ENCODE measurements at places on chromosomes 7 and 10. TPM values are rescaled to one million over a fixed set of nuclear protein-coding genes. Genes with fewer than 3 reads are reported as not detected.
A peak's percentile ranks its signal among the peaks of the same experiment; 100 is the strongest.

DNA sequence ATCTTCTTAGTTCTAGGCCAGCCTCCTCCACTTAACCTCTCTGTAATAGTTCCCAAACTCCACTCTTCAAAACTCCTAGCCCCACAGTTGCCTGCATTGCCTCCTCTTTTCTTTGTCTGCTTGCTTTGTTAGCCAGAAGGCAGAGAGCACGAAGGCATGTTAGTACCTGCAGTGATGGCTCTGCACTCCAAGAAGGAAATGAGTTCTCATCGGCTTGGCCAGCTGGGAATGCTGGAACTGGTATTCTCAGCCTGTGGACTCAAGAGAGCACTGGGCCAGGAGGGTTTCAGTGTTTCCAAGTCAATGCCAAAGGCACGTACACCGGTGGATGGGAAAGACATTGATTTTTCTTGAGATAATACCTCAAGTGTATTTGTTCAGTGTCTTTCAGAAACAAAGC lies 66.3 kb upstream of the HABP2 start:
- no peaks in the 10 kb centered on the region for H3K4me1 ChIP-seq
- DNase-seq = no peak
- no peaks in the 10 kb centered on the region for H3K27me3 ChIP-seq
- H3K27ac ChIP-seq = no peak overlapping the region

GRCh38 chr7:35012160-35012559 lies 25.1 kb downstream of the DPY19L1 start:
- no peak overlapping the region for H3K4me3 ChIP-seq
- no peaks in the 10 kb centered on the region for H3K27me3 ChIP-seq
- DNase-seq = no peak
- H3K4me1 ChIP-seq = no peaks in the 10 kb centered on the region

DNA sequence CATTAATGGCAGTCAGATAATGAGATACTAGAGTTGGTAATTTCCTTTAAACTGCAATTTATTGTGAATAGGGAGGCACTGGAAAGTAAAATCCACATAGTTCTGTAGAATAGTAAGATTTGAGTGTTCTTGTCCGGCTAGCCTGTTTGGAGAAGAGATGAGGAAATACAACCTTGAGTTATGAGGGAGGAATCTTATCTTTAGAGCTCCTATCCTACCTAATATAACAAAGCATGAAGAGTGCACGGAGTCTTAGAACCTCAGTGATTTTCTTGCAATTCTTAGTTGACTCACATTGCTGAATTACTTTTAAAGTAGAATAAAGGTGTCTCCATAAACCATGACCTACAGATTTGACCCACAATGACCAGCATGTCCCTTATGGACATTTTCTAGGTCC lies 73.4 kb downstream of the ATAD1 start:
- DNase-seq = no peak
- H3K4me3 ChIP-seq = no peak overlapping the region
- no peaks in the 10 kb centered on the region for H3K36me3 ChIP-seq
- no peaks in the 10 kb centered on the region for H3K27me3 ChIP-seq

DNA sequence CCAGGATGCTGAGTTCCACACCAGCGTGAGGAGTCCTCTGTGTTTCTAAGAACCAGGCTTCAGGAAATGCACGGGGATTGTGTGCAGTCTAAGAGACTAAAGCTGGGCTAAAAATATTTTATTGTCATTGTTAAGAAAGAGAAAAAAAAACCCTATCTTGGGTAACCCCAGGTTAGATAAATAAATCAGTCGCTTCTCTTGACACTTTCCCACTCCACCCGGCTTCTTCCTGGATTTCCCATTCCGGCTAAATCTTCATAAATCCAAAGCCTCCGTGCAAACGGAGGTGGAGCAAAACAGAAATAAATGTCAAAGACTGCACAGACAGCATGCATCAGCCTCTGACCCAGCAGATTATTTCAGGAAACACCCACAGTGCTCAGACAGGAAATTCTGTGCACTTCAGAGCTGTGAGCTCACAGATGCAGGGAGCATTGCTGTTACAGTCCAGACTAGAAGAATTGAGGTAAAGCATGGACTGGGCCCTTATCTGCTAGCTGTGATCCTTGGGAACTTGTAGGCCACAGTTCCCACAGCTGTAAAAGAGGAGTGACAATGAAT lies 44.8 kb upstream of the GRID1 start:
- H3K27ac ChIP-seq = peak overlapping the region; percentile 75
- H3K36me3 ChIP-seq = no peaks in the 10 kb centered on the region
- H3K4me3 ChIP-seq = no peak overlapping the region
- no peaks in the 10 kb centered on the region for H3K27me3 ChIP-seq

DNA sequence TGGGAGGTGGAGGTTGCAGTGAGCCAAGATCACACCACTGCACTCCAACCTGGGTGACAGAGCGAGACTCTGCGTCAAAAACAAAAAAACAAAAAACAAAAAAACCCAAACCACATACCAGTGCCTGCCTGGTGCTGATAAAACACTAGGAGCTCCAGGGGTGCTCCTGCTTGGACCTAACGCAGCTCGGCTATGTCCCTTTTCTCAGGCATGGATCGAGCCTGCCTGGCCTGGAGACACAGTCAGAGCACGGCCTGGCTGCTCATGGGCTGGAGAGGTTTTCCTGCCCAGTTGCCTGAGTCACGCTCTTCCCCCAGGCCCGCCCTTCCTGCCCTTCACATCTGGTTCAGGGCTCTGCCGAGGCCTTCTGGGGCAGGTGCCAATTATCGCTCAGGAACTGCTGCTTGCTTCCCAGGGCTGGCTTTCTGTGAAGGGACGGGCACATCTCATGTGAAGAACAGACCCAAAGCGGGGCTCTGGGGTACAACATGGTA lies 12.6 kb upstream of the NPFFR1 start:
- DNase-seq = peak; percentile 92
- H3K27ac ChIP-seq = peak overlapping the region; percentile 51
- no peaks in the 10 kb centered on the region for H3K4me1 ChIP-seq
- H3K4me3 ChIP-seq = no peak overlapping the region
- no peaks in the 10 kb centered on the region for H3K27me3 ChIP-seq

GRCh38 chr10:96850825-96851224 lies 18.7 kb downstream of the LCOR start:
- no peaks in the 10 kb centered on the region for H3K36me3 ChIP-seq
- H3K4me1 ChIP-seq = peaks cover 10% of the 10 kb centered on the region
- H3K4me3 ChIP-seq = no peak overlapping the region
- no peak overlapping the region for H3K27ac ChIP-seq
- no peak for DNase-seq

GRCh38 chr10:114703377-114704107 lies 45.5 kb upstream of the ABLIM1 start:
- DNase-seq = no peak
- no peak overlapping the region for H3K4me3 ChIP-seq
- no peak overlapping the region for H3K27ac ChIP-seq
- H3K27me3 ChIP-seq = no peaks in the 10 kb centered on the region

- no peak overlapping the region for H3K27ac ChIP-seq
- H3K4me3 ChIP-seq = no peak overlapping the region
- H3K36me3 ChIP-seq = no peaks in the 10 kb centered on the region
- no peaks in the 10 kb centered on the region for H3K4me1 ChIP-seq
- H3K27me3 ChIP-seq = no peaks in the 10 kb centered on the region
These were observed 203.0 kb upstream of the GPR26 start for GRCh38 chr10:123463181-123463580.

- H3K36me3 ChIP-seq = no peaks in the 10 kb centered on the region
- H3K27me3 ChIP-seq = peaks cover 4% of the 10 kb centered on the region
- peak; percentile 14 for DNase-seq
- H3K4me3 ChIP-seq = peak overlapping the region; percentile 49
These were observed 2.2 kb downstream of the FGFR2 start for GRCh38 chr10:121595806-121596688.

The OLAH gene
- total RNA-seq = not detected

The IL2RA gene
- 0.22 TPM for total RNA-seq
